ENCODE measurements at places on chromosomes 1 and 21. TPM values are rescaled to one million over a fixed set of nuclear protein-coding genes. Genes with fewer than 3 reads are reported as not detected.

DNA sequence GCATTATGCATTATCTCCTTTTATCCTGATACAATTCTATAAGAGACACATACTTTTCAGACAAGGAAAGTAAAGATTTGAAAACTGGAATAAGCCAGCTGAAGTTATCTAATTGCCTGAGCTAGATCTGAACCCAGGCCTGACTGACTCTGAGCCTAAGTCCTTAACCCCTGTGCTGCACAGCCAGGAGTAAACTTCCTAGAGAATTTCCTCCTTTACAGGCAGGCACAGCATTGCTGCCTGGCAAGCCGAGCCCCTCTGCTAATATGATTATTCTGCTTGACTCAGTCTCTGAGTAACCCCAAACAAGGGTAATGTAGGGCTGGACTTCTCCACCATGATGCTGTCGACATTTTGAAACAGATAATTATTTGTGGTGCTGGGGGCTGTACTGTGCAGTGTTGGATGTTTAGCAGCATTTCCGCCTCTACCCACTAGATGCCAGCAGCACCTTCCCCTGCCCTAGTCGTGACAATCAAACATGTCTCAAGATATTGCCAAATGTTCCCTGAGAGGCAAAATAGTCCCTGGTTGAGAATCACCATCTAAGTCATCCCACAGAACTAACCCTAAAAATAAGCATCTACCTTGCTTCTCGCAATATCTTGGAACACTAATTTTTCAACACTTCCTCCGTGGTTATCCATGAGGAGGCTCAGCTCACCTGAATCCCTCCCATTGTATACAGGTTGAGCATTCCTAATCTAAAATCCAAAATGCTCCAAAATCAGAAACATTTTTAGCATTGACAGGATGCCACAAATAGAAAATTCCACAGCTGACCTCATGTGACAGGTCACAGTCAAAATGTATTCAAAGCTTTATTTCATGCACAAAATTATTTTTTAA lies 18.5 kb downstream of the CAMK1G start:
- H3K4me3 ChIP-seq = no peak overlapping the region
- no peaks in the 10 kb centered on the region for H3K36me3 ChIP-seq
- H3K27me3 ChIP-seq = no peaks in the 10 kb centered on the region
- peak; percentile 37 for DNase-seq

GRCh38 chr1:6207075-6207885 lies 1.4 kb downstream of the RNF207 start:
- peaks cover 29% of the 10 kb centered on the region for H3K27me3 ChIP-seq
- H3K36me3 ChIP-seq = no peaks in the 10 kb centered on the region
- DNase-seq = no peak
- peak overlapping the region; percentile 62 for H3K4me3 ChIP-seq
- no peak overlapping the region for H3K27ac ChIP-seq
- H3K4me1 ChIP-seq = peaks cover 21% of the 10 kb centered on the region

The PTGS2 gene
- 0.20 TPM for total RNA-seq

DNA sequence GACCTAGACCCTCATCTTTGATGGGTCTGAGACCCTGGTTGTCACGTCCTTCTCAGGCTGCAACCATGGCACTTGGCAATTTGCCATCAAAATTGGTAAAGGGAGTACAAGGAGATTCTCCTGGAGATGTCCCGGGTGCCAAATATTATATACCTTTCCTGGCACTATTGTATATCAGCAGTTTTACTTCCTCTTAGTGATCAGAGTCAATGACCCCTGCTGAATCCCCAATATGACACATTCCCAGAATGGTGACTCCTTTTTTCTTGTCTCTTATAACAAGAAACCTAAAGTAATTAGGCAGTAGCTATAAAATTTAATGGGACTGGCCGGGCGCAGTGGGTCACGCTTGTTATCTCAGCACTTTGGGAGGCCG lies 39.6 kb upstream of the CDC42BPA start:
- no peaks in the 10 kb centered on the region for H3K36me3 ChIP-seq
- H3K4me3 ChIP-seq = no peak overlapping the region
- H3K27ac ChIP-seq = peak overlapping the region; percentile 68
- no peak for DNase-seq
- H3K4me1 ChIP-seq = peaks cover 46% of the 10 kb centered on the region

- H3K4me3 ChIP-seq = no peak overlapping the region
- no peaks in the 10 kb centered on the region for H3K36me3 ChIP-seq
- H3K4me1 ChIP-seq = peaks cover 28% of the 10 kb centered on the region
- no peak overlapping the region for H3K27ac ChIP-seq
- H3K27me3 ChIP-seq = no peaks in the 10 kb centered on the region
- DNase-seq = no peak
These were observed 1.1 kb upstream of the KNCN start for GRCh38 chr1:46552357-46553237.

DNA sequence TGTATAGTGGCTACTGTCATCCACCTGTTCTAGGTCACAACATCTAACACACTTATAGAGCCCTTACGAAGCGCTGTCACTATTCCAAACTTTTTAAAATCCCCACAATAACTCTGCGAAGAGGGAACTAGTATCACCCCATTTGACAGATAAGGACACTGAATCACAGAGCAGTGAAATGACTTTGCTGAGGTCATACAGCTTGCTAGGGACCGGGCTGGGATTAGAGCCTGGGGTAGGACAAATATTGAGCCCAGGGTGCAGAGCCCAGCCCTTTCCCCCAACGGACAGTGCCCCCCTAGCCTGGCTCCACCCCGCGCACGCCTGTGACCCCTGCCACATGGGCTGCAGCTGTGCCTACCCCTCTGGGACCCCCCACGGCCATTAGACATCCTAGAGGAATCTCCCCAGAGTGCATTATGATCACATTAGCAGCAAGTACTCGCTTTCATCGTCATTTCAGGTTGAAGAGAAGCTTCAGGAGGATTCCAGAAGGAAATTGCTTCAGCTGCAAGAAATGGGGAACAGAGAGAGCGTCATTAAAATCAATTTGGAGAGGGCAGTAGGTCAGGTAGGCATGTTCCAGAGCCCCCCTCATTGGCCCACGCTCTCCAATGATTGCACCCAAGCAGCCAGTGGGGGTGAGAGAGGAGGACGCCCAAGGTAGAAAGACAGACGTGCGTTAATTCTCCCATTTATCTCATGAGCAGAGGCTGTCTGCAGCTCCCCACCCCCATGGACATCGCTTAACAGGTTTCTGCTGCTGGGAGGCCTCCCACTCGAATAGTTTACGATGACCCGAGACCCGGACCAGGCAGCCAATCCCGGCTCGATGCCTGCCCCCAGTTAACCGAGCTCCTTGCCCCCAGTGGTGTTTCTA lies 77.2 kb downstream of the FHAD1 start:
- no peak for DNase-seq
- H3K4me1 ChIP-seq = peaks cover 28% of the 10 kb centered on the region
- no peak overlapping the region for H3K4me3 ChIP-seq
- H3K27me3 ChIP-seq = no peaks in the 10 kb centered on the region
- no peaks in the 10 kb centered on the region for H3K36me3 ChIP-seq

Measured in WTC11 (cell line).